Keratinocyte (primary cell): ENCODE measurements at places on chromosomes 1 and 21.

GRCh38 chr1:20829946-20830345 lies 42.8 kb upstream of the HP1BP3 start:
- DNase-seq: no peak
- no peak overlapping the region for H3K4me3 ChIP-seq
- no peaks in the 10 kb centered on the region for H3K27me3 ChIP-seq
- peaks cover 5% of the 10 kb centered on the region for H3K36me3 ChIP-seq

DNA sequence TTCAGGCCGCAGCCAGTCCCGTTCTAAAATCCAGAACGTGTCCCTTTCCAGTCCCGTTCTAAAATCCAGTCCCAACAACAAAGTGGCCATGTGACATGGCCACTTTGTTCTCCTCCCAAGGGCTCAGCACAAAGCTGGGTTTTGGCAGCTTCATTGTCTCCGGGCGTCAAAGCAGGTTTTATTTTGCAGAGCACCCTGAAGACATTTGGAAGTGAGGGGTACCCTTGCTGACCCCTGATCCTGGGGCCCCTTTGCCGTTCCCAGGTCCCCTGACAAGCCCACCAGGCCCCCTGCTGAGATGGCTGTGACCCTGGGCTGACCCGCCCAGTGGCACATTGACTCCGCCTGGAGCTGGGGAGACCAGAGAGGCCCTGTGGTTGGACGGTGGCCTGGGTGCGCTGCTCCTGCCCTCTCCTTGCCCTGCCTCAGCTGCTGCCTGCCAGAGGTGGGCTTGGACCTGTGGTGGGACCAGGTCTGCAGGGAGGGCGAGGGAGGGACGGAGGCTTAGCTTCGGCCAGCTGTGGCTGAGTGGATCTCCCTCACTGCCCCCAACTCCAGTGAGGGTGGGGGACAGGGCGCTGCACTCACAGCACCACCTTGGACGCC lies 4.3 kb downstream of the PFKL start:
- peaks cover 13% of the 10 kb centered on the region for H3K4me1 ChIP-seq
- no peak overlapping the region for H3K4me3 ChIP-seq
- no peak for DNase-seq

- no peak overlapping the region for H3K27ac ChIP-seq
- H3K27me3 ChIP-seq: no peaks in the 10 kb centered on the region
- H3K36me3 ChIP-seq: no peaks in the 10 kb centered on the region
- H3K4me1 ChIP-seq: peaks cover 8% of the 10 kb centered on the region
Measured at GRCh38 chr21:26819740-26820324, 25.4 kb downstream of the ADAMTS1 start.

DNA sequence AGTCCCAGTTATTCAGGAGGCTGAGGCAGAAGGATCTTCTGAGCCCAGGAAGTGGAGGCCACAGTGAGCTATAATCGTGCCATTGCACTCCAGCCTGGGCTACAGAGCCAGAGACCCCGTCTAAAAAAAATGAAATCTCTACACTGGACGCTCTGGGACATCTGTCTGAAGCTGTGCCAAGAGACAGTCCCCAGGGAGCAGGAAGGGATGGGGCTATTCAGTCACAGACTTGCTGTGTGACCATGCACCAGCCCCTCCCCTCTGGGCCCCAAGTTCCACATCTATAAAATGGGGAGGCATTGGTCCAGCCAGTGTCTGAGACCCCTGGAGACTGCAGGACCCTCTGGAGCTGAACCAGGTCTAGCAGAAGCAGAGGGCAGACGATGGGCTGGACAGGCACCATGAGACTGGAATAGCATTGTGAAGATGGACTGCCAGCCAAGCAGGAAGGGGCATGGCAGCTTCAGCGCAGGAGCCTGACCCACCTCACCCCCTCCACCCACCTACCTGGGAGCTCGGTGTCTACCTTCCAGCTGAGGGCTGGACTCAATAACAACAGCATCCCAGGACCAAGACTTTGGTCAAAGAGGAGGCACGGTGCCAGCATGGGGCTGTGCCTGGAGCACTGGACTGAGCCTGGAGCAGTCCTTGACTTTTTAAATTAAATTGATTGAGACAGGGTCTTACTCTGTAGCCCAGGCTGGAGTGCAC lies 1.4 kb downstream of the TMEM54 start:
- H3K27ac ChIP-seq: no peak overlapping the region
- H3K36me3 ChIP-seq: peaks cover 19% of the 10 kb centered on the region
- peak overlapping the region; percentile 83 for H3K4me3 ChIP-seq
- peaks cover 32% of the 10 kb centered on the region for H3K4me1 ChIP-seq
- DNase-seq: no peak

- H3K27me3 ChIP-seq: no peaks in the 10 kb centered on the region
- H3K27ac ChIP-seq: no peak overlapping the region
- H3K4me3 ChIP-seq: no peak overlapping the region
- DNase-seq: no peak
- H3K36me3 ChIP-seq: no peaks in the 10 kb centered on the region
- H3K4me1 ChIP-seq: no peaks in the 10 kb centered on the region
Measured at GRCh38 chr1:54750596-54750995, 13.7 kb downstream of the PARS2 start.

- H3K4me1 ChIP-seq: peaks cover 17% of the 10 kb centered on the region
- H3K27me3 ChIP-seq: no peaks in the 10 kb centered on the region
- peak overlapping the region; percentile 83 for H3K27ac ChIP-seq
- peak; percentile 32 for DNase-seq
- H3K4me3 ChIP-seq: no peak overlapping the region
Measured at GRCh38 chr1:209607795-209608178, 24.3 kb downstream of the CAMK1G start.

- DNase-seq: no peak
- no peaks in the 10 kb centered on the region for H3K27me3 ChIP-seq
- peak overlapping the region; percentile 88 for H3K27ac ChIP-seq
Measured at GRCh38 chr1:203629016-203629506, 2.4 kb downstream of the ATP2B4 start.

DNA sequence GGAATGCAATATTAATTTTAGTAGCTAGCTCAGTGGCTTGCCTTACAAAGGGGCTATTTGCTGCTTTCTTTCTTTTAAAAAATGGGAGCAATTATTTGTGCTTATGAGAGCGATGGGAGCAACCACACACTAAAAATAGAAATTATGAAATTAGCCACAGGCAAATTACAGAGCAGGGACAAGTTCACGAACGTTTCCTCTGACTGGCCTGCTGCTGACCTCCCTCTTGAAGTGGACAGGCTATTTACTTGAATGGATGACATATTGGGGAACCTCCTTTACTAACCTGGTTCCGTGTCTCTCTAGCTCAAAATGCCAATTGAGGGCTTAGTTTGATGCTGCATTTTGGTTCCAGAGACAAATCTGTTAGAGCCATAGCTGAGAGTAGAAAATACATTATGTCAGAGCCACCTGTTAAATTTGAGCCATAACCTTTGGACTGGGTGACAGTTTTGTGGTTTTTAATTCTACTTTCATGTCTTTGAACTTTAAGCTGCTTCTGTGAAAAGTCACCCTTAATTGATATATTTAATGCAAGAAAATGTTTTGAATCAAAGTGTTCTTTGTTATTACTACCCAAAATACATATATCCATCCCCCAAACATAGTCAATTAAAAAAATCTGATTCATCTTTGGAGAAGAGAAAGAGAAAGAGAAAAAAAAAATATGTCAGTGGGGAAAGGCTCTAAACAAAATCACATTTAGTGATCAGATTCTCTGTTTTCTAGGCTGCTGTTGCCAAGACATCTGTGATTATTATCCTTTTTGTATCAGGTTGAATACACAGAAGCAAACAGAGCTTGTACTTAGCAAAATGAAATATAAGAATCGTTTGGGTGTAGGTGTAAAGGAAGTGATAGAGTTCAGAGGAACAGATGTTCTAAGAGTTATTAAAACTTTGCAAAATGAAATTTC lies 351.9 kb downstream of the ADGRL2 start:
- no peak for DNase-seq
- H3K36me3 ChIP-seq: no peaks in the 10 kb centered on the region
- no peak overlapping the region for H3K4me3 ChIP-seq
- no peaks in the 10 kb centered on the region for H3K4me1 ChIP-seq

- peaks cover 55% of the 10 kb centered on the region for H3K27me3 ChIP-seq
- no peak within 1 kb of the TSS for H3K27ac ChIP-seq
- DNase-seq: no peak
Measured at GRCh38 chr1:11691302-11691914, at the start of gene DRAXIN. DRAXIN (plus strand) TSS chr1:11691710; CDS start chr1:11706259, 14,549 bp downstream.

GRCh38 chr1:157307491-157307890 lies 169.3 kb upstream of the ETV3 start:
- no peaks in the 10 kb centered on the region for H3K36me3 ChIP-seq
- H3K4me3 ChIP-seq: no peak overlapping the region
- no peak for DNase-seq

- H3K36me3 ChIP-seq: peaks cover 3% of the 10 kb centered on the region
- H3K27ac ChIP-seq: no peak overlapping the region
- H3K27me3 ChIP-seq: no peaks in the 10 kb centered on the region
Measured at GRCh38 chr1:21779613-21780521, 3.1 kb downstream of the USP48 start.
